Heart left ventricle (tissue), 16 donors: ENCODE measurements at places on chromosomes 5 and 9. TPM values are rescaled to one million over a fixed set of nuclear protein-coding genes. Genes with fewer than 3 reads are reported as not detected.

GRCh38 chr5:164370841-164371240, 865.4 kb downstream of the MAT2B start:
- DNase-seq, result no peak

Gene PCDHB13
- 2.5 TPM for total RNA-seq

GRCh38 chr5:158634714-158635113, 465.0 kb downstream of the EBF1 start:
- no peak for DNase-seq

- no peak for DNase-seq
Measured at GRCh38 chr9:106634183-106634582, 228.8 kb upstream of the ZNF462 start.

Gene LRRC8A
- total RNA-seq, result 16.2 TPM

Gene SLC6A18
- not detected for total RNA-seq

Gene ACOT12
- total RNA-seq, result not detected

Gene LHX6
- total RNA-seq, result 6.5 TPM

GRCh38 chr5:35003018-35003957, 44.5 kb downstream of the AGXT2 start:
- no peak for DNase-seq

DNA sequence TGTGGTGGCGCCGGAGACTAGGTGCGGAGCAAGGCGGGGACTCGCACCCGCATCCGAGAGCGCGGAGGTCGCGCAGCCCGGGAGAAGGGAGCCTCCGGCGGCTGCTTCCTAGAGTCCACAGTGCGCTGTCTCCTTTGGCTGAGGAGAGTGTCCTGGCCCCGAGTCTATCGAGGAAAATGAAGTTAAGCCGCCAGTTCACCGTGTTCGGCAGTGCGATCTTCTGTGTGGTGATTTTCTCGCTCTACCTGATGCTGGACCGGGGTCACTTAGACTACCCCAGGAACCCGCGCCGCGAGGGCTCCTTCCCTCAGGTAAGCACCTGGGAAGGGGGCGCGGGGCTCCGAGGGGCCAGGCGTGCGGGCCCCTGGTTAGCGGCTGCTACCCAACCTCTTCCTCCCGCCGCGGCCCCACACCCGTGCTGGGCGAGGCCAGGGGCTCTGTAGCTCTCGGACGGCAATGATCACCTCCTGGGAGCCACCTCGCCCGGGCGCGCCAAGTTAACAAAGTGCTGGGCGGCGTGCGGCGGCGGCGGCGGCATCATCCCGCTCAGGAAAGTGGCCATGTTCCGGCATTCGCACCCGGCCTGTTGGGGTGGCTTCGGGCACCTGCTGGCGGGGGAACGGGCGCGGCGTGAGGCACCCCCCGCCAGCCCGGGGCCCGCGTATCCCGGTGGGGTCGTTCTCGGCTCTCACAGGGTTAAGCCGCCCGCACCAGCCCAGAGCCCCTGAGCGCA, 681 bp downstream of the MAN2A1 start:
- DNase-seq, result peak; percentile 25

GRCh38 chr5:93221-93980, 1.4 kb downstream of the PLEKHG4B start:
- no peak for DNase-seq

Gene PTGDS
- 3,109 TPM for total RNA-seq

- no peak for DNase-seq
Measured at GRCh38 chr5:125486634-125487033, 740.2 kb upstream of the ZNF608 start.

- no peak for DNase-seq
Measured at GRCh38 chr5:76544268-76544926, 78.8 kb downstream of the F2RL2 start.

GRCh38 chr5:172448999-172449398, 5.3 kb downstream of the SH3PXD2B start:
- DNase-seq, result no peak

Gene SOX30
- not detected for total RNA-seq

Gene TMEFF1
- 1.1 TPM for total RNA-seq

DNA sequence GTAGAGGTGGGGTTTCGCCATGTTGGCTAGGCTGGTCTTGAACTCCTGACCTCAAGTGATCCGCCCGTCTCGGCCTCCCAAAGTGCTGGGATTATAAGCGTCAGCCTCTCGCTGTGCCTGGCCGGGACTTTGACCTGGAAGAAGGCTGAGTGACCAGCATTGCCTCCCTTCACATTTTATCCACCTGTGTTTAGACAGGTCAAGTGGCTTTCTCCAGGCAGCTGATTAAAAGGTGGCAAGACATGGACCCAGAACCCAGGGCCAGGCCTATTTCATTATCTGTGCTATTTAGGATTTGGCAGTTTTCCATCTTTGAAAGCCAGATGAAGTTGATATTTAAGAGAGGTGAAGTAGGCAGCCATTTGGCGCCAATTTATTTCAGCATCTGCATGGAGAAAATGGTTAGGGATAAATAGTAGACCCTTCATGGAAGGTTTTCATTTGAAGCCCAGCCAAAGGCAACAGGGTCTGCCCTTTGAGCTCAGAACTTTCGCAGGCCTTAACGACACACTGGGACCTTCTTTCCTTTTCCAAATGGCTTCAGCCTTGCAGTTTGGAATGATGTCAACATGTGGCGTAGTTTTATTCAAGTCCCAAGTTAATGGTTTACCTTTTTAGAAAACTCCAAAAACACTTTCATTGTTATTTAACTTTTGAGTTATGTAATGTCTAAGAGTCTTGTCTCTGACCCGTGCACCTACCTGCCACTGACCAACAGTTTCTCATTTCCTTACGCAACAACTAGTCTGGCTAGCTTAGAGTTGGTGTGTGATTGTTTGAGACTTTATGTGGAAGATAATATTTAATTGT, 8.4 kb downstream of the DAPK1 start:
- no peak for DNase-seq

GRCh38 chr5:175253597-175253996, 190.4 kb downstream of the DRD1 start:
- DNase-seq, result no peak

Gene GABRP
- total RNA-seq, result not detected

DNA sequence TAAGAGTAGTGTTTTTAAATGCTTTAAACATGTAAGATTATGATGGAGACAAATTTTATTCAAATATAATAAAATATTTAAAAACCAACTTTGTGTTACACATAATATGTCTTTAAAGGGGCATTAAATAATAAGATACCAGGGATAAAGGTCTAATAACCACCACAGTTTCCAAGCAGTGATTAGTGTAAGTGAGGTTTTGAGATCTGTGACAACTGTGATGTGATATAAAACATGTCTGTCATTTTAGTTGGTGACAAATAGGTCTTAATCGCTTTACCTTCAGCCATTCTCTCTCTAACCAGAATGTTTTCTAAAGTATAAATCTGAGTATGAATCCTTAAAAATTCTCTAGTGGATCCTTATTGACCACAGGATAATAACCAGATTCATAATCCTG, 28.1 kb downstream of the PPIP5K2 start:
- DNase-seq, result no peak

- DNase-seq, result no peak
Measured at GRCh38 chr5:4180703-4181102, 585.1 kb downstream of the IRX1 start.

Gene GLRA1
- total RNA-seq, result not detected

DNA sequence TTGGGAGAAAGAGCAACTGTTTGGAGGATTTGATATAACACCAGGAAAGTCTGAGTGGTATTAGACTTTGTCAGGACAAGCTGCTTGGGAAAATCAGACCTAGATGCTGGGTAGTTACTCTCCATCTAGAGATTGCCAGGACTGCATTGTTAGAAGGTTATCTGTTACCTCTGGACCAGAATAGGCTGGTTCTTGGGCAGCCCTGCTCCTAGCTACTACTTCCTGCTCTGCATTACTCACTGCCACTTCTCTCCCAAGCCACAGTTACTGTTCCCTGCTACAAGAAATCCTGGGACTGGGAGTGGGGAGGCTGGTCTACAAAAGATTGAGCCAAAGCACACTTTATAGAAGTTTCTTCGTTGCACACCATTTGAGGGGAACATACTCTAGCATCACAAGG, 95.5 kb upstream of the KCNN2 start:
- no peak for DNase-seq

DNA sequence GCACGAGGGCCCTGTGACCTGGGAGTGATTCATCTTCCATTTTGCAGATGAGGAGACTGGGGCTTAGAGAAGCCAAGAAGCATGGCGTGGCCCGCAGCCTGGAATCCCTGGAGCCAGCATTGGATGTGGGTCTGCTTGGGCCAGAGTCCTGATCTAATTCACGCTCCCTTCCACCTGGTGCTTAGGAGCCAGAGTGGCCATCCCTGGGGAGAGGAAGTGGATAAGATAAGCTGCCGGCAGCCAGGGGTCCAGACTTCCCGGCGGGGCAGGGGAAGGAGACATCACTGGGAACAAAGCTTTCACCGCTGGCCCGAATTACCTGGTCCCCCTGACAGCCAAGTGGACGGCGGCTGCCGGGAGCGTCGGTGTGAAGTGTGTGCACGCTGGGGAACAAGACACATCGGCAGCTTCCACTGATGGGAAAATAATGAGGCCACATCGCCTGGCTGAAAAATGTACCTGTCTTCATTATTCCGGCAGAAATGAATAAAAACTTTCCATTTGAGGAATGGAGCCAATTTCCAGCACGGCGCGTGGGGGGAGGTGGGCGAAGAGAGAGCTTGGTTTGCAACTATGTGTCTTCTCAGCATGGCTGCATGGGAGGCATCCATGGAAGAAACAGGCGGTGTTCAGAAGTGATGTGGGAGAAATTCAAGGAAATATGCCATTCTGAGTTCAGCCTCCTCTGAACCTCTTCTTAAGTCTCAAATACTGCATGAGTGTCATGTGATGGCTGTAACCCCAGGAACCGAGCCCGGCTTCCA, 78.5 kb downstream of the OLFM1 start:
- no peak for DNase-seq

Gene GNAQ
- total RNA-seq, result 34.1 TPM

DNA sequence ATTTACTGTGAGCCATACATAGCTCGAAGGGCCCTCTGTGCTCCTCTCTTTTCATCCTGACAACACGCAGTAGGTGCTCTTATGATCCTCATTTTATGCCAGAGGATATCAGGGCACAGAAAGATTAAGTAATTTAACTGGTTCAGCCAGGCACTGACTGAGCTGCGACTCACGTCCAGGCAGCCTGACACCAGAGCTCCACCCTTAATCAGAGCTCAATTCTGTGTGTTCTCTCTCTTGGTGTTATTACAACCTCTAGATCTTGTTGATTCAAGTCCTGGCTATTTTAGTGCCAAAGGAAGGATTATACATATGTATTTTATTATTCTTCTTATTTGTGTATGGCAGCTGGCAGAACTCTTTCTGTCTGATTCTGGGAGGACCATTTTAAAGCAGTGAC, 59.7 kb downstream of the OSMR start:
- DNase-seq, result no peak

DNA sequence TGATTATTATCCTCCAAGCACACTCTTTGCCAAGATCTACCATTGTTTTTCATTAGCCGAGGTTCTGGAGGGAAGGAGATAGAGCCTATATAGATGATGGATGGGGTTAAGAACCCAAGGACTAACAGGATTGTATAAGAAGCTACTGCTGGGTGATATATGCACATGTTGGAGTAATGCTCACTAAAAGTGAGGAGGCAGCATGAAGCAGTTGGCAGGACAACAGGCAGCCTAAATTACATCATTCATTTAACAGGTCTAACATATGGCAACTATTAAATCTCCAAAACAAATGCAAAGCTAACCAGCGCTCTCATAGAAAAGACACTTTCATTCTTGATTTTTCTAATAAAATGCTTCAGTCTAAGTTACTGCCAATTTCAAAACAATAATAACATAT, 293.2 kb downstream of the EPB41L4A start:
- no peak for DNase-seq

- peak; percentile 91 for DNase-seq
Measured at GRCh38 chr9:128192601-128193371, 1.4 kb upstream of the CIZ1 start.

Gene PCDHB16
- total RNA-seq, result 1.2 TPM

DNA sequence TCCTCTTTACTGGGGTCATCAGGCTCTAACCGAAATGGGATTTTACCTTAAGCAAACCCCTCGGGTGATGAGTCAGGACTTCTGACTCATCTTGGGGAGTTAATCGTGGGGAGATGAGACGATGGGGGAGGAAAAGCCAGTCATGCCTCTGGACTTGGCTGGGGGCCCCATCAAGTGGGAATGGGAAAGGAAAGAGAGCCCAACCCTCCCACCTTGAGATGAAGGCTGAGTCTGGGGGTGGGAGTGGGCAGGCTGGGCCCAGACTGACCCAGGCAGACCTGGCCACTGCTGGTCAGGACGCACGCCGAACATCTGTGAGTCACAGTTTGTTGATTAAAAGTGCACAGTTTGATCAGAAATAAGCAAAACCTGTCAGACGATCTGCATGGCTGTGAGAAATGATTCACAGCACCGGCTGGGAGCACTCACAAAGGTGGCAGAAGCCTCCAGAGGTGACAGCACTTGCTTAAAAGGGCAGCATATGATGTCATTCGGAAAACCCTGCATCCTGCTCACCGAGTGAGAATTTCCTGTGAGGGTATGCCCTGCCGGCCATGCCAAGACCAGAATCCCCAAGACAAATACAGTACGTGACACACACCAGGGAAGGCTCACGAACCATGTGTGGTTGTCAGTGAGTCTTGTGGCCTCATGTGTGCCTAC, 50.0 kb upstream of the SLC25A51 start:
- peak; percentile 28 for DNase-seq

Gene ZDHHC21
- total RNA-seq, result 7.7 TPM

Gene PANK3
- total RNA-seq, result 28.1 TPM

DNA sequence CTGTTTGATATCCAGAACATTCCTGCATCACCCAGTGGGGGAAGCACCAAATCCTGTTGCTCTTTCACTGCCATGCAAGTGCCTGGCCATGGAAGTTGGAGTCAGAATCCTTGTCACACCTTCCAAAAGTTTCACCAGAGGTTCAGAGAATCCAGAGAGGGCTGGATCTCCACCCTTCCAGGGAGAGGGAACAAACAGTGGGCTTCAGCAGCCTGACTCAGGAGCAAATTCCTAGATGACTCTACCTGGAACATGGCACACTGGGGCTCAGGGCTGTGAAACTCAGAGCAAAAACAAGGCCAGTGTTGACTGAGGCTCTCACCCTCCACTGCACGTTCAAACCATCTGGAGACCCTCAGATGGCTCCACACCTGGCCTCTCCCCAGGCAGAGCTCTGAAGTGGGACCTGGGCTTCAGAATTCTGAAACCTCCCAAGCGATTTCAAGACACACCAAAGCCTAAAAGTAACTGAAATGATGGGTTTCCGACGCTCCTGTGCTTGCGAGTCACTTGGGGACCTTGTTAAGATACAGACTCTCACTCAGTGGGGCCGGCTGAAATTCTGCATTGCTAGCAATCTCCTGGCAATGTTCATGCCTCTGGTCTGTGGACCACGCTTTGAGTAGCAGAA, 205.9 kb downstream of the AUH start:
- no peak for DNase-seq

Gene CATSPER3
- total RNA-seq, result 0.54 TPM

Gene SH3RF2
- 180 TPM for total RNA-seq

Gene SPINK6
- total RNA-seq, result not detected

GRCh38 chr5:55850839-55851674, at the start of gene IL31RA:
TSS of gene IL31RA (plus strand) at chr5:55851357. CDS start at chr5:55851571, 214 bp downstream.
- no peak for DNase-seq
